ENCODE measurements at places on chromosomes 16 and 17.

- DNase-seq = no peak
Measured at GRCh38 chr16:4746991-4747574, 12.7 kb downstream of the DNAAF8 start.

- no peak for DNase-seq
Measured at GRCh38 chr17:74898376-74898946, 5.0 kb upstream of the FADS6 start.

- no peak for DNase-seq
Measured at GRCh38 chr16:29975811-29976511, 2.3 kb downstream of the TAOK2 start.

- no peak for DNase-seq
Measured at GRCh38 chr17:66841328-66841727, 6.4 kb downstream of the CACNG5 start.

DNA sequence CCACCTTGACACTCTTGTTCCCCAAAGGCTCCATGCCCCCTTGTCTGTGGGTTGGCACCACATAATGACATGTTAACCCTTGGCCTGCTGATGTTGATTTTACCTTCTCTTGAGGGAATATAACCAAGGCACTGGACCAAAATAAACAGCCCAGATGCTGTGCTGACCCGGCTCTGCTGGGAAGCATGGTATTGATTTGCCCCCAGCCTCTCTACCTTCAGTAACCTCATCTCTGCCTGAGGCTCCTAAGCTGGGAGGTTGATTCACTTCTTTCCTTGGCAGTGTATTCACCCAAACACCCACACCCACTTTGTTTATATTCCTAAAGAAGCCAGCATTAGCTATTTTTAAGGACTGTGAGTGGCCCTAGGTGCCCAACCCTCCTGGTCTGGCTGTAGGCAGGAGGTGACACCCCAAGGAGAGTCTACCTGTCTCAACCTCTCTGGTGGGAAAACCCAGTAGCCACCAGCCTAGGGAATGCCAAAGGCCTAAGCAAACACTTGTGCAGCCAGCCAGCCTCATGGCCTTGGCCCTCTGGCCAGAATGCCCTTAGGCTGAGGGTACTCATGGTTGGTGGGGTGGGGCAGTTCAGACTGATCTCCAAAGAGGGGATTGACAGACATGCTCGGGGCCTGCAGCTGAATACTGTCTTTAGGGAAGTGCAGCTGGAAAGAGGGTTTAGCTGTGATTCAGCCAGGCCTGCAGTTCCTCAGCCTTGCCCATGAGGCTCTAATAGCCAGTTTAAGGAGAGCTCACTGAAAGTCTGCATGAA is 42.7 kb downstream of the GNAO1 start:
- DNase-seq = no peak

GRCh38 chr16:58026139-58026704 is 668 bp downstream of the MMP15 start:
- no peak for DNase-seq

GRCh38 chr17:18994631-18995030 is 9.9 kb downstream of the FAM83G start:
- no peak for DNase-seq

DNA sequence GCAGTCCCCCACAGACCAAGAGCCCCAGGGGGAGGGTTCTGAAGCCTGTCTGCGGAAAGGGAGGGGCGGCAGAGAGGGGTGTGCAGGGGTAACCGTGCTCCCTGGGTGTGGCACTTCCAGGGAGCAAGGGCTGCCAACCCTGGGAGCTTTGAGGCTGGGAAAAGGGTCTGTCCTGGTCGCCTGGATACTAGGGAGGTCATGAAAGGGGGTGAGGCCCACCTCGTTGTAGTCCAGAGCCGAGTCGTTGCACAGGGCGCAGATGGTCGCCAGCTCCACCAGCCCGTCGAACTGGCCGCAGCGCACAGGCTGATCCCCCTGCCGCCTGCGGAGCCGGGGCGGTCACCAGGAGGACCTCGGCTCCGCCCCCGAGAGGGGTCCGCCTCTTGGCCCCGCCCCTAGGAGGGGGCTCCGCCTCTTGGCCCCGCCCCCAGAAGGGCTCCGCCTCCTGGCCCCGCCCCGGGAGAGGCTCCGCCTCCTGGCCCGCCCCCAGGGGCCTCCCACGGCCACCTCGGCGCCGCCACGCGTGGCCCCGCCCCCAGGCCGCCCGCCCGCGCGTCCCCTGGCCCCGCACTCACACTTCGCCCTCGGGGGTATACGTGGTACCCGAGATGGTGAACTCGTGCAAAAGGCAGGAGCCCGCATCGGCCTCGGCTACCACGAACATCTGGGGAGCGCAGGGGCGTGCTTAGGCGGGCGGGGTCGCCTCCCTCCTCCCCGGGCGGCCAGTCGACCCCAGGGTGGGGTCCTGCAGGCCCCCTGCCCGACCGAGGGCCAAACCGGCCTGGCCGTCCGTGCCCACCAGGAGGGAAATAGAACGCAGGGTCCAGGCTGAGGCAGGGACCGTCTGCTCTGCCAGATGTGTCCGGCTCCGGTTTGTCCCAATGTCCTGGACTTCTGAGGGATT is 19.5 kb downstream of the ATP2A3 start:
- DNase-seq = no peak
